Liver (tissue), 10 donors: ENCODE measurements at places on chromosomes 12 and 14. TPM values are rescaled to one million over a fixed set of nuclear protein-coding genes. Genes with fewer than 3 reads are reported as not detected.

- no peak overlapping the region for H3K4me3 ChIP-seq
- no peak for DNase-seq
- no peaks in the 10 kb centered on the region for H3K36me3 ChIP-seq
- H3K27me3 ChIP-seq = no peaks in the 10 kb centered on the region
- H3K4me1 ChIP-seq = peaks cover 10% of the 10 kb centered on the region
Observed at GRCh38 chr12:105357162-105357691, 26.7 kb downstream of the C12orf75 start.

DNA sequence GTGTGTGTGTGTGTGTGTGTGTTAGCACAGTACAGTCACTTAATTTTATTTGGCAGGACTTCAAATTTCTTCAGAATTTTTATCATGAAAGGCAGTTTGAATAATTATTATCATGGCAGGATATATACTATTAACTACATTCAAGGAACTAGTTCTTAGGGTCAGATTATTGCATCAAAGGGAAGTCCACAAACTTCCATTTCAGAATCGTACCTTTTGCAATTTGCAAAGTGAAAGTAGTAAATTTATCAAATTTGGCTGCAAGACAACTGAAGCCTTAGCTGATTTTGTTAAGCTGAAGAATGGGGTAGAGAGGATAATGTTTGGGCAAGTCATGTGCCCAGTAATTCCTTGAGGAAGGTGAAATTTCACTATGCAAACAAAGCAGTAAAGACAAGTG lies 68.2 kb downstream of the PLEKHG7 start:
- no peak overlapping the region for H3K27ac ChIP-seq
- H3K4me1 ChIP-seq = peaks cover 6% of the 10 kb centered on the region
- peaks cover 4% of the 10 kb centered on the region for H3K36me3 ChIP-seq
- H3K4me3 ChIP-seq = no peak overlapping the region
- DNase-seq = no peak

- no peaks in the 10 kb centered on the region for H3K4me1 ChIP-seq
- no peak overlapping the region for H3K27ac ChIP-seq
- no peak overlapping the region for H3K4me3 ChIP-seq
Observed at GRCh38 chr14:30291216-30291615, 267.7 kb upstream of the G2E3 start.

CCNB1IP1 gene
- total RNA-seq = 31.0 TPM

DNA sequence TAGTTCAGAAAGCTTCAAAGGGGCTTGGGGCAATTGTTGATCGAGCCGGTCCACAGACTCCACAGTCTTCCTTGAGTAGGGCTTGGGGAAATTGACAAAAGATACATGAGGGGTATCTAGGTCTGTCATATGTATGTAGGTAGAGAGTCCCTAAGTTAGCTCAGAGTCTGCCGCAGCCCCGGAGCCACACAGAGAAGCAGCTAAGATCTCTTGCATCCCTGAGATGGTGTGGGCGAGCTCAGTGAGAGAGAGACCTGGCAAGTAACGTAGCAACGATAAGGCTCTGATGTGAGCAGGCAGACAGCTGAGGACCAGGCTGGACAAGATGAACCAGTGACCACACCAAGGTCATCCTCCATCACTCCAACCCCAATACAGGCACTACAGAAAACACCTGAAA lies 297.6 kb downstream of the TMEM132D start:
- H3K27me3 ChIP-seq = no peaks in the 10 kb centered on the region
- H3K27ac ChIP-seq = no peak overlapping the region
- no peaks in the 10 kb centered on the region for H3K4me1 ChIP-seq
- no peak for DNase-seq

TSPAN8 gene
- 0.65 TPM for total RNA-seq

DNA sequence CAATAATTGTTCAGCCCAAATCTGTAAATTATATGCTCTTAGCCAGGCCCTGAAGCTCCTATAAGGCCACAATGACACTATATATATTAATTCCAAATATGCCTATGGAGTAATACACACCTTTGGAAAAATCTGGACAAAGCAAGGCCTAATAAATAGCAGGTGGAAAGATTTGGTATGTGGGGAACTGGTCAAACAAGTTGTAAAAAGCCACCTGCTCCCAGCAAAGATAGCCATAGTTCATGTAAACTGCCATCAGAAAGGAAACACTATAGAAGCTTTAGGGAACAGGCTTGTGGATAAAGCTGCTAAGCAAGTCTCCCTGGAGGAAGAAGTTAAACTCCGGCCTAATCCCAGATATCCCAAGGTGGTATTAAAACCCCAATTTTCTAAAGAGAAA lies 29.7 kb downstream of the PRMT8 start:
- H3K4me3 ChIP-seq = no peak overlapping the region
- DNase-seq = no peak
- no peaks in the 10 kb centered on the region for H3K36me3 ChIP-seq

ANKRD33 gene
- total RNA-seq = not detected

PPFIA2 gene
- 0.50 TPM for total RNA-seq

- peaks cover 7% of the 10 kb centered on the region for H3K4me1 ChIP-seq
- H3K27ac ChIP-seq = peak overlapping the region; percentile 78
- DNase-seq = no peak
- no peaks in the 10 kb centered on the region for H3K27me3 ChIP-seq
- H3K36me3 ChIP-seq = no peaks in the 10 kb centered on the region
- H3K4me3 ChIP-seq = no peak overlapping the region
Observed at GRCh38 chr12:121787063-121788025, 6.1 kb downstream of the RHOF start.

DNA sequence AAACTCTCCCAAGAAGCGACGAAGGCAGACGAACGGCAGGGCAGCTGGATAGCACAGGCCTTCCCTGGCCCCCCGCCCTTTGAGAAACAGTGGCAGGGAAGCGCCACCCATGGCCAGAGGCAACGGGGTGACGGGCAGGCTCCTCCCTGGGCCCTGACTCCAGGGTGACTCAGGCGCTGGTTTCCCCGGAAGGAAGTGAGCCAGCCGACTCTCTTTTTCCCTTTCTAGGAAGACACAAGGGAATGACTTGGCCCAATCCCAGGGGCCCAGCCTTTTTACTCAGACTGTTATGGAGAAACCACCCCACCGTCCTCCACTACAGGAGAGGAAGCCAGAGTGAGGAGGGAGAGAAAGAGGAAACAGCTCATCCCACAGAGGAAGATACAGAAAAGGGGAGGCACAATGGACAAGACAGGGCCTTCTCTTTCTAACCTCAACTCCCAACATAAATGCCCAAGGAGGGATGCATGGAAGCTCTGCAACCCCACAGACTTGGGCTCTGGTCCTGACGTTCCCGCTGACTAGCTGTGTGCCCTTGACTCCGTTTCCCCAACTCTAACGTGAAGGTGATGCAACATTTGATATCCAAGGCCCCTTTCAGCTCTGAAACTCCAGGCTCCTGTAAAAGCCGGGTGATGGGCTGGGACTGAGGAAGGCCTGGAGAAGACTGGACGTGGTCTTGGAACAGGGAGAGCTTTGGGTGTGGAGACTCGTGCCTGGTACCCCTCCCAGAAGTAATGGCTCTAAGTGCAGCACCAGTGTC lies 27.9 kb downstream of the ACTN1 start:
- peaks cover 61% of the 10 kb centered on the region for H3K4me1 ChIP-seq
- peak overlapping the region; percentile 53 for H3K27ac ChIP-seq
- H3K36me3 ChIP-seq = no peaks in the 10 kb centered on the region
- H3K27me3 ChIP-seq = no peaks in the 10 kb centered on the region
- DNase-seq = no peak

SDS gene
- 70.4 TPM for total RNA-seq

GRCh38 chr14:89304561-89304960 lies 112.5 kb downstream of the FOXN3 start:
- H3K36me3 ChIP-seq = no peaks in the 10 kb centered on the region
- no peak for DNase-seq
- H3K4me3 ChIP-seq = no peak overlapping the region
- H3K4me1 ChIP-seq = peaks cover 8% of the 10 kb centered on the region
- H3K27me3 ChIP-seq = no peaks in the 10 kb centered on the region
- peak overlapping the region; percentile 64 for H3K27ac ChIP-seq

SLC38A4 gene
- total RNA-seq = 389 TPM

GRCh38 chr12:110591451-110592051 lies 8.4 kb upstream of the PPTC7 start:
- peaks cover 26% of the 10 kb centered on the region for H3K4me1 ChIP-seq
- peak; percentile 49 for DNase-seq
- H3K4me3 ChIP-seq = peak overlapping the region; percentile 6
- no peaks in the 10 kb centered on the region for H3K36me3 ChIP-seq
- H3K27ac ChIP-seq = peak overlapping the region; percentile 58

DNA sequence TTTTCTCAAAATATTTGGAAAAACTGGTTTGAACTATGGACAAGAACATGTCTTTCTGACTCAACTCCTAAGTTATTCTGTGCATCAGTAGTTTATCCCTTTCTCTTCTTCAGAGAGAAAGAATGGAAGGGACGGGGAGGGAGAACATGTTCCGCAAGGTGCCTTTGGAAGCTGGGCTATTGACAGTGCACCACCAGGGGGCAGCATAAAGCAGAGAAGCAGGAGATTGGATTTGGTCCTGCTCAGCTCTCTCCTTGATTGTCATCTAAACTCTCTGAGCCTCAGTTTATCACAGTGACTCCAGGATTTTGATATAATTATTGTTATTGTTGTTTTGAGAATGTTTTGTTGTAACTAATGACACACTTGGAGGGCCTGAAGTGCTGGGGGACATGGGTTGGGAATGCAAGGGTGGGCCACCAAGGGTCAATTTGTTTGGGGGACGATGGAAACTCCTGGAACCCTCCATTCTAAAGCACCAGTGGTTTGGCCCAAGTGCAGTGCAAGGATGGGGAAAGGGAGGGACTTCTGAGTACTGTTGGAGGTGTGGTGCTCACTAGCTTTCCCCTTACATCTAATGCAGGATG lies 45.3 kb upstream of the ANO6 start:
- peak; percentile 81 for DNase-seq
- H3K4me1 ChIP-seq = no peaks in the 10 kb centered on the region
- H3K36me3 ChIP-seq = no peaks in the 10 kb centered on the region
- no peak overlapping the region for H3K27ac ChIP-seq
- no peak overlapping the region for H3K4me3 ChIP-seq

SLC25A47 gene
- total RNA-seq = 23.7 TPM

- peaks cover 17% of the 10 kb centered on the region for H3K4me1 ChIP-seq
- H3K36me3 ChIP-seq = no peaks in the 10 kb centered on the region
- no peaks in the 10 kb centered on the region for H3K27me3 ChIP-seq
- no peak overlapping the region for H3K4me3 ChIP-seq
Observed at GRCh38 chr12:113070117-113070906, 13.8 kb downstream of the DTX1 start.

DNA sequence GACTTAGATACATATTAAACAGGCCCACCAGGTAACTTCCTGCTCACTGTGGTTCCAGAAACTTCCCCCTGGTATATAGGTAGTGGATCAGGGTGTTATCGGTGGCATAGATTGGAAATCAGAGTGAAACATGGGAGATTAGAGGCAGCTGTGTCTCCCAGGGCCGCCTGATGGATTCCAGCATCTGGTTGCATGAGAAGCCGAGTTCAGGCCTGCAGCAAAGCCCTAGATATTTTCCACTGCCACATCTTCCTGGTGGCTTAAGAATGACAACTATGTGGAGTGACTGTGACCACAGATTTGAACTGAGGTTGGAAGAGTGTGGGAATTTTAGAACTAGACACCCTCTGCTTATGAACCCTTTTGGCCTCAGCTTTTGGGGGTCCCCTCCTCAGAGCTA lies 184.8 kb upstream of the NTF3 start:
- H3K4me3 ChIP-seq = no peak overlapping the region
- H3K27me3 ChIP-seq = no peaks in the 10 kb centered on the region
- H3K27ac ChIP-seq = no peak overlapping the region
- no peaks in the 10 kb centered on the region for H3K36me3 ChIP-seq
- no peaks in the 10 kb centered on the region for H3K4me1 ChIP-seq

DNA sequence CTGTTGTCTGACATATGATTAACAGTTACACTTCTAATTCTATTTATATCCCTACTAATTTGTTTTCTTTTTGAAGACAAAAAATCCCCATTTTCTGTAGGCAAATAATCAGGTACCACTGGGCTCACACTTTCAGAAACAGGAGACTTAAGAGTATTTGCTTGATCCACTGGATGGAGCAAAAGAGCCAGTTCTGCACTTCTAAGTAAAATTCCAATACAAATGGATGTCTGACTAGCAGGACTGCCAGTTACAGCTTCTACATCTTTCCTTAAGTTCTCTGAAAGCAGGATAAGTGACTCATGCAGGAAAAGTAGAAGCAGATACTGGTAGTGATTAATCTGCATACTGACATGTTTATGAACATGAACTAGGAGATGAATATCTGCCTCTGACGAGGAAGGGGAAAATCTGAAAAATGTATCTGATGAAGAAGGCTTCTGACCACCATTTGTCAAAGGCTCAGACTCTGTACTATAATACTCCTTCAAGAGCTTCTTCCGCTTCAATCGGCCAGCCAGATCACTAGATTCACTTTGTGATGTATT lies 73.8 kb upstream of the ANKS1B start:
- DNase-seq = no peak
- H3K36me3 ChIP-seq = peaks cover 37% of the 10 kb centered on the region
- no peaks in the 10 kb centered on the region for H3K4me1 ChIP-seq
- no peaks in the 10 kb centered on the region for H3K27me3 ChIP-seq
- H3K27ac ChIP-seq = no peak overlapping the region

DNA sequence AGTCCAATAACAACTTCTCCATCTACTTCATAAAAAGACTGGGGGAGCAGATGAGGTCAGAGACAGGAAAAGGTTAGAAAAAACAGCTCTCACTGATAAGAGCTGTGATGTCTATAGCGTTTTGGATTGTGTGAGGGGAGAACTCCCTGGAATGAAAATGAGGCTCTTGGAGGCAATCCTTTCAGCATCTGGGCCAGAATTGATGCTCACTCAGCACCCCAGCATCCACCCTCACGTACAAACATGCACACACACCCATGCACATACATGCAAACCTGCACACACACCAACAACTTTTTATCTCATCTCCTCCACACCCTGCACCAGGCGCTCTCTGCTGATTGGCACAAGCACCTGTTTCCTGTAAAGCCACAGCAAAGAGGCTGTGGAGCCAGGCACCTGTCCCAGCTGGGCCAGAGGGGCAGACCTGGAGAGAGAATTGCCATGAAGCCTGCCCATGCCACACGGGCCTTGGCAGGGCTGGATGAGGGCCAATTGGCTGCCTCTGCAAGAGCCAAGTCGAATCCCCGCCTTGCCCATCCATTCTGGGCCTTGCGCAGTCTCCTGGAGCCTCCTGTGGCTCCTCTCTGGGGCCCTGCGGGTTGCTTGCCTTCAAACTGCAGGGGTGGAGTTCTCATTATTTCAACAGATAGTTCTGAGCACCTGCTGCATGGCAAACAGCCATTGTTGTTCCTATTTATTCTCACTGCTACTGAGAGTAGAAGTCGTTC lies 53.1 kb downstream of the SYNE3 start:
- no peaks in the 10 kb centered on the region for H3K4me1 ChIP-seq
- no peaks in the 10 kb centered on the region for H3K27me3 ChIP-seq
- H3K27ac ChIP-seq = no peak overlapping the region
- no peak overlapping the region for H3K4me3 ChIP-seq
- DNase-seq = no peak

APOLD1 gene
- 5.1 TPM for total RNA-seq

- H3K4me3 ChIP-seq = no peak overlapping the region
- H3K27ac ChIP-seq = no peak overlapping the region
- H3K36me3 ChIP-seq = no peaks in the 10 kb centered on the region
- no peaks in the 10 kb centered on the region for H3K4me1 ChIP-seq
- peak; percentile 65 for DNase-seq
Observed at GRCh38 chr12:107912421-107913004, 138.0 kb downstream of the ASCL4 start.

GRCh38 chr12:72471806-72472205 lies 199.6 kb downstream of the TRHDE start:
- H3K4me1 ChIP-seq = no peaks in the 10 kb centered on the region
- DNase-seq = no peak
- H3K27me3 ChIP-seq = no peaks in the 10 kb centered on the region
- H3K27ac ChIP-seq = no peak overlapping the region
- H3K36me3 ChIP-seq = no peaks in the 10 kb centered on the region
